ENCODE measurements at places on chromosomes 3 and 15.

GRCh38 chr15:40252438-40253166 is 13.7 kb downstream of the PAK6 start:
- DNase-seq: no peak

- no peak for DNase-seq
Measured at GRCh38 chr3:110344897-110345767, 726.5 kb upstream of the NECTIN3 start.

- no peak for DNase-seq
Measured at GRCh38 chr3:94617312-94617711, 554.5 kb downstream of the NSUN3 start.

- no peak for DNase-seq
Measured at GRCh38 chr3:57068437-57069089, 8.1 kb downstream of the SPATA12 start.

- no peak for DNase-seq
Measured at GRCh38 chr3:50248387-50248786, 12.4 kb downstream of the GNAI2 start.

DNA sequence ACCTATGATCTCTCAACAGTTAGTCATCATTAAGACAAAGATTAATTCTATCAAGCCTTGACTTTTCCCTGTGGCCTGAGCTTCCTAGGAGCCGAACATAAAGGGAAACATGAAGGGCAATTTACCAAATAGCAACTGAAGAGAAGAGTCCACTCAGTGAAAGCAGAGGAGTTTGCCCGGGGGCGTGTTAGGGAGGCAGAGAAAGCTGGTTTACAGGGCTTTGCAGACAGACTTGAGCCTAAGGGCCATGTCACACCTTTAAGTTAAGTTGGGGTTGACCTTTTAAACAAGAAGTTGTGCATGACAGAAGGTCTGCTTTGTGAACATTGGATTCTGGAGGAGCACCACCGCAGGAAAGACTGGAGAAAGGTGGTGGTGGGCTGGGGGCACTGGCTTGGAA is 701.8 kb upstream of the CFAP20DC start:
- no peak for DNase-seq

- DNase-seq: no peak
Measured at GRCh38 chr3:64666171-64666588, 21.6 kb downstream of the ADAMTS9 start.

DNA sequence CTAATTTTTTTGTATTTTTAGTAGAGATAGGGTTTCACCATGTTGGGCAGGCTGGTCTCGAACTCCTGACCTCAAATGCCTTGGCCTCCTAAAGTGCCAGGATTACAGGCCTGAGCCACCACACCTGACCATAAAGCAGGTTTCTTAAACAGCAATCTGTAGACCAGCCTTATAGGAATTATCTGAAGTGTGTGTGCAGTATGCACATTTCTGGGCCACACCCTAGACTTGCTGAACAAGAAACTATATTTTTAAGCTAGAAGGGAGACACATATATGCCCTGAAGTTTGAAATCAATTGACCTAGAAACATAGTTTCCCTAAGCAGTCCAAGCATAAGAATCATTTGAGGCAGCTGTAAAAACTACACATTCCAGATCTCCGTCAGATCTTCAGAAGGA is 805.7 kb downstream of the TUSC7 start:
- DNase-seq: no peak

DNA sequence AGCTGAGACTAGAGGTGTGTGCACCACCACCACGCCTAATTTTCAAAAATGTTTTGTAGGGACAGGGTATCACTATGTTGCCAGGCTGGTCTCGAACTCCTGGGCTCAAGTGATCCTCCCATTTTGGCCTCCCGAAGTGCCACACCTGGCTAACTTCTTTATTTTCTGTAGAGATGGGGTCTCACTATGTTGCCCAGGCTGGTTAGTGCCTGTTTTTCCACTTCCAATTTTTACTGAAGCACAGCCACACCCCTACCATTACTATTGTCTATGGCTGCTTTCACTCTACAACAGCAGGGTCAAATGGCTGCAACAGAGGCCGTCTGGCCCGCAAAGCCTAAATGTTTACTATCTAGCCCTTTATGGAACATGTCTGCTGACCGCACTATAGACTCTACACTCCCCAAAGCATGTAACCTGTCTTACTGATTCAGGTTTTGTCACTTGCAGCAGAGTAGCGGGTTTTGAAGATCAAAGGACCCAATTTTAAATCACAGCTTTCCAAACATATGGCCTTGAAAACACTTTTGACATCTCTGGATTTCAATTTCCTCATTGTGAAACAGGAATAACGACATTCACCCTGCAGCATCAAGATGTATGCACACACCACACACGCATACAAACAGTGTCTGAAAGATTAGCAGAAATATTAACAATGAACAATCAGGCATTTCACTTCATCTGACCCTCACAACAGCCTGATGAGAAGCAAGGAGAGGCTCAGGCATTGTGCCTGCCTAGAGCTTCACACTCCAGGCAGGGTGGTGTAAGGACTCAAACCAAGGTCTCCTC is 46.1 kb downstream of the SCAP start:
- no peak for DNase-seq

DNA sequence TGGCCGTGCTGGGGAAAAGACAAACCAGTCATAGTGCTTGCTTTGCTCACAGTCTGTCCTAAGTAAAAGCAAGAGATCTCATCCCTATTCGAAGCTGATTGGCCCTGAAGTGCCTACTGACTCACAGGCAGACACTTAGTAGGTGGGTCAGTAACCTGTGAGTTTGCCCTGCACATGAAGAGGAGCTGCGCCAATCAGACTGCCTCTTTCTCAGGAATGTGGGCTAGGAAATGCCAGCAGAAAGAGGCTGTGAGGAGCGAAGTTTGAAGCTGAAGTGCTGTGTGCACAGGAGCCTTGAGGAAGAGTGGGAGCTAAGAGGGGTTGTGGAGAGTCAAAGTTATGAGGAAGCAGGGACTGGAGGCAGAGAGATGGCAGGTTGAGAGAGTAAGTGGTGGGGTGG is 126.8 kb downstream of the IL20RB start:
- no peak for DNase-seq

DNA sequence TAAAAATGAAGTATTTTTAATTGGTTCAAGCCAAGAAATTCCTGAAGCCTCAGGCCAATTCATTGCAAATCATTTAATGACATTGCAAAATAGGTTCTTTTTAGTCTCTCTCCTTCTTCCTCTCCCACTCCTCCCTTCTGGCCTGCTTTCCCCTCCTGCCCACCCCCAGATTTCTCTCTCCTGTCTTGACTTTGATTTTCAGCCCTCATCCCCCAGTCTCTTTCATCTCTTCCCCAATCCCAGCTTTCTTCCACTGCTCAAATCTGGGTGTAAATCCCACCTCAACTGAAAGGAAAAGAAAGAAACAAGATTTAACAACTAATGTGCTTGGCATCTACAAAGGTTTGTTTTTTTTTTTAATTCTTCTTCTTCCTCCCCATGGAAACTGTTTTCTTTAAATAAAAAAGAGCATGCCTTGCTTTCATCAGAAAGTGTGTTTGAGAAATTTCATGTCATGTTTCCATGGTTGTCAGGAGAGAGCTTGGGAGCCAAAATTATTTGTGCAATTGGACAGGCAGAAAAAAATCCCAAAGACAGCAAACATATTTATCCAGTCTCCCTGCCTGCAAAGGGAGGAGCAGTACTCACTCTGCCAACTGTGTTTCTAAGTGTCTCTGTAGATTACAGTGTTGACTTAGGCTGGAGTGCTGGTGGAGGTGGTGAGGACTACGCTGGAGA is 50.4 kb downstream of the BOC start:
- no peak for DNase-seq

DNA sequence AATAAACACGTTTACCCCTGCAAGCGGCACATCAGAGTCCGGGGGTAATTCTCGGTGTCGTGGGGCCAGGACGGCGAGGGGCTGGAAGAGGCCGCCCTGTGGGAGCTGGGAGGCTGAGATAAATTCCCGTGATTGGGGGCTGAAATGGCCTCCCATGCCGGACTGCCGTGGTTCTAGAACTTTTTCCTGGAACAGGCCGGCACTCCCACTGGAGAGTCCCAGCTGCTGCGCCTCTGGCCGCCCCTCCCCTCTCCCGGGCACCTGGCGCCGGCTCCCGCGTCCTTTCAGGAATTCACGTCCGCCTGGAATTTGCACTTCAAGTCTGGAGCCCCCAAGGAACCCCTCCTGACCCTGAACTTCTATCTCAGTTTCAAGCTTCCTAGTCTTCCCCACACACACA is 10.8 kb upstream of the LRRC2 start:
- DNase-seq: no peak

GRCh38 chr3:37984596-37984995 is 6.0 kb upstream of the VILL start:
- no peak for DNase-seq

Data from stimulated activated CD4-positive, alpha-beta T cell treated with anti-CD3 and anti-CD28 coated beads, Interleukin-4, amount 100 ng/mL, for 24 hours (primary cell).